ENCODE measurements at places on chromosomes 13 and 19. TPM values are rescaled to one million over a fixed set of nuclear protein-coding genes. Genes with fewer than 3 reads are reported as not detected.

KIRREL2 gene
- not detected for total RNA-seq

ZNF177 gene
- total RNA-seq, result 0.77 TPM

MFSD12 gene
- 130 TPM for total RNA-seq

NCAN gene
- not detected for total RNA-seq

CCDC70 gene
- not detected for total RNA-seq

FXYD1 gene
- total RNA-seq, result 1.4 TPM

LAIR1 gene
- 0.19 TPM for total RNA-seq

LRRC63 gene
- total RNA-seq, result 0.28 TPM

IGSF23 gene
- total RNA-seq, result 0.19 TPM

AMH gene
- total RNA-seq, result 0.19 TPM

CCNE1 gene
- total RNA-seq, result 14.4 TPM

AKT1S1 gene
- total RNA-seq, result 7.9 TPM

ZNF582 gene
- 4.5 TPM for total RNA-seq

SHISA7 gene
- total RNA-seq, result not detected

PNMA8B gene
- 0.19 TPM for total RNA-seq

FXYD7 gene
- total RNA-seq, result not detected

KLK8 gene
- not detected for total RNA-seq

MISP gene
- total RNA-seq, result 0.19 TPM

CGB2 gene
- total RNA-seq, result not detected

GAPDHS gene
- not detected for total RNA-seq

HPN gene
- under 0.01 TPM for total RNA-seq

CYP4F2 gene
- total RNA-seq, result not detected

IL11 gene
- total RNA-seq, result 4.8 TPM

TMEM150B gene
- not detected for total RNA-seq

CD79A gene
- total RNA-seq, result 0.19 TPM

Measured in regular cardiac myocyte (primary cell).